ENCODE measurements at places on chromosomes 5 and 9.

GRCh38 chr5:52947851-52948250, 41.3 kb upstream of the ITGA2 start:
- no peak for DNase-seq

DNA sequence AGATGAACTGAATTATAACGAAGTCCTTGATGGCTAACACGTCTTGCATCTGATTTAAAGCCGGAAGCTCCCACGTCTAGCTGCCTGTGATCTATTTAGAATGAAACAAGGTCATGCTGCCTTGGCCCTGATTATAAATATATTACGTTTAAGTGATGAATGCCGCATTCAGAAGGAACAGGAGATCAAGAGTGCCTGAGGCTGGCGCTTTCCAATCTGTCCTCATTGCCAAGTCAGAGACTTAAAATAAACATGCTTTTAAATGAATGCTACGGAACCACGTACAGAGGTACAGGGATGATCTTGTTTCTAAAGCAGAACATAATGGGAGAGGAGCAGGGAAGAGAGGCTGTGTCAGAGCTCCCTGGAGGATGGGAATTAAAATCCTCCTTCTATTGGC, 292.8 kb downstream of the TLE1 start:
- DNase-seq: no peak

- no peak for DNase-seq
Measured at GRCh38 chr5:177987326-177987725, 8.7 kb downstream of the PROP1 start.

DNA sequence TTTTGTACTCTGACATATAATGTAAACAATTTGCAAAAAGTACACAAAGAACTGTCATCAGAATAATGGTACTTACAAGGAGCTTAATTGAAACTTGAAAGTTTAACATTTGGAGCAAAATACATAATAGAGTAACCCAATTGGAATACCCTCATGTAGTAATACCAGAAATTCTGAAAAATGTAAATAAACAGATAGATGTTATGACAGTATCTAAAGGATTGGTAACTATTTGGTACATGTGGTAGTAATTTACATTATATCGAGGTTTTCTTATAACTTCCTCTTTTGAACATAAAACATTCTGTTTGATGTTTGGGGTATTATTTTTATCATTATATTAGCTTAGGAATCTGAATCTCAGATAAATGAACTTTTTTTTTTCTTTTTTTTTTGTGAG, 211.7 kb upstream of the ELL2 start:
- no peak for DNase-seq

- no peak for DNase-seq
Measured at GRCh38 chr9:90105773-90106172, 501.0 kb downstream of the GADD45G start.

DNA sequence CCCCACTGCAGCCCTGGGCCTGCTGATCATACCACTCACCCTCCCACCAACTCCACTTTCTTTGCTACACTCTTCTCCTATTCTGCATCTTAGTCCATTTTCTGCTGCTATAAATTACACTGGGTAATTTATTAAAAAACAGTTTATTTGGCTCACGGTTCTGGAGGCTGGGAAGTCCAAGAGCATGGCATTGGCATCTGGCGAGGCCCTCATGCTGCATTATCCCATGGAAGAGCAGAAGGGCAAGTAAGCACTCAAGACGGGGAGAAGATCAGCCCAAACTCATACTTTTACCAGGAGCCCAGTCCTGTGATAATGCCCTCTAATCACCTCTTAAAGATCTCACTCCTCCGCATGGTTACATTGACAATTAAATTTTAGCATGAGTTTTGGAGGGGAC, 9.4 kb downstream of the GLIPR2 start:
- DNase-seq: no peak

GRCh38 chr9:108073823-108074222, 584.3 kb upstream of the KLF4 start:
- DNase-seq: no peak

GRCh38 chr5:102777099-102777498, 22.0 kb downstream of the PAM start:
- DNase-seq: no peak

DNA sequence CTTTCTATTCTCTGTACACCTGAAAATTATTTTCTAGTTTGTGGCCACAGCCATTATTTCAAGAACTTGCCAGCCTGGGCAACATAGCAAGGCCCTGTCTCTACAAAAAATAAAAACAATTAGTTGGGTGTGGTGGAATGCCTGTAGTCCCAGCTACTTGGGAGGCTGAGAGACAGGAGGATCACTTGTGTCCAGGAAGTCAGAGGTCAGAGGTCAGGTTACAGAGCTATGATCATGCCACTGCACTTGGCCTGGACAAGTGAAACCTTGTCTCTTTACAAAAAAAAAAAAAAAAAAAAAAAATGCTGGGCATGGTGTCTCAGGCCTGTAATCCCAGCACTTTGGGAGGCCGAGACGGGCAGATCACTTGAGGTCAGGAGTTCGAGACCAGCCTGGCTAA, 58.3 kb downstream of the HMGCR start:
- DNase-seq: no peak

Data from skin of body (tissue), 3 donors.